AG04449 (cell line): ENCODE measurements at places on chromosomes 4 and X.

DNA sequence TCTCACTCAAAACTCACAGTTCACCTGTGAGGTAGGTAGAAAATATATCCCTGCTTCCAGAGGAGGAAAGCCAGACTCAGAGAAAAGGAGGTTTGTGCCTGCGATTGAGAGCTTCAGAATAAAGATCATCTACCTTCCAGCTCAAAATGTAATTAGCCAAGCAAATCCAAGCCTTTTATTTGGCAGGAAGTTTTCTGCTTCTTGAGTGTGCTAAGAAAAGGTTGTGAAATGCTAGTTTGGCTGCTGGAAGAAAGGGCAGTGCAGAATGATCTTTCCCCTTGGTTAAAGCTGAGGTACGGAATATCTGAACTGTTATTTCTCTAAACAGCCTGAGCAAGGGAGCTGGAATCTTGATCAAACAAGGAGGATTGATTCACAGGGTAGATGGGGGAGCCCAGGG is 59.7 kb upstream of the VCX3B start:
- no peak for DNase-seq

DNA sequence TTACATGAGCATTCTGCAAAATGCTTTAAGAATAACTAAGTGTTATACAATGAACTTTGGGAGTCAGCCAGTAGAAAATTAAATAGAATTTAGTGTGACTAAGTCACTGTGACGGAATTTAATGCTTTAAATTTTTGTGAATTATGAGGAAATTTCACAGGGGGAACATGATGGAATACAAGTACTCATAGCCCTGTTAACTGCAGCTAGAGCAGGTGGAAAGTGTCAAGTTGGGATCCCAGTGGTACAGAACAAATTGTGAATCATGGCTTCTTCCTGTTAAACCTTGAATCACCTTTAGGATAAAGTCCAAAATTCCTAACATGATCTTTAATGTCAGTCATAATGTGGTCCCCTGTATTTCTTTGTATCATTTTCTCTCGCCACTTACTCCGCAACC is 212.2 kb upstream of the CENPE start:
- no peak for DNase-seq

DNA sequence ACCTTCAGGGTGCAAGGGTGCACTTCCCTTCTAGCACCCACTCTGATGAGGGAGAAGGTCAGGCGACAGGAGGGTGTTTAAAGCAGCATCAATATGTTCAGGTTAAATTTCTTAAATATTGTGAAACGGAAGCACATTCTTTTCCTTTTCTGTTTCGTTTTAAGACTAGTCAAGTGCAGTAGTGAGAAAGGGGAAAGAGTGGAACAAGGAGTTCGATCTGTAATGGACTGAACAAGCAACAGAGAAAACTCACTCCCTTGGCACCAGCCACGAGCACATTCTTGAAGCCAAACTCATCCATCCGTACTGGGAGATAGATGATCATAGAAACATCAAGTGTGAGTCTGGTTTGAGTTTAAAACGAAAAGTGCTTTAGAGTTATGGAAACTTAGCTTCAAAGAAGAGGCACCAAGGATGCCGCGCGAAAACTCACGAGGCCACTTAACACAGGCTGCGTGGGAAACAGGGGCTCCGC is 815 bp downstream of the FAM53A start:
- DNase-seq = peak; percentile 59

DNA sequence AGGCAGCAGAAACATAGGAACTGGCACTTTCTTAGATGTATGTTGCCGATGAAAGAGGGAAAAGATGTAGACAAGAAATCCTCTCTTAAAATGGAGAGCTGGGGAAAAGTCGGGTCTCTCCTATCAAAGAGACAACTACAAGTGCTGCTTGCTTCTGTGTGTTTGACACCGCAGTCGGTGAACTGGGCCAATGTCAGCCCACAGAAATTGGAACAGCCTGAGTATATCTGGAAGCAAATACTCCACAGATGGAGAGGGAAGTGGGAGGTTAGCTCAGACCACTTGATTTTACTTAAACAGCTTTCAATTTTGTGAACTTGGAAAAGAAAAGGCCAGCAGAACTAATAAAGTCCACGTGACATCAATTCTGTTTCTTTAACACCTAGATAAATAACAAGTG is 230.9 kb upstream of the FAT1 start:
- no peak for DNase-seq

DNA sequence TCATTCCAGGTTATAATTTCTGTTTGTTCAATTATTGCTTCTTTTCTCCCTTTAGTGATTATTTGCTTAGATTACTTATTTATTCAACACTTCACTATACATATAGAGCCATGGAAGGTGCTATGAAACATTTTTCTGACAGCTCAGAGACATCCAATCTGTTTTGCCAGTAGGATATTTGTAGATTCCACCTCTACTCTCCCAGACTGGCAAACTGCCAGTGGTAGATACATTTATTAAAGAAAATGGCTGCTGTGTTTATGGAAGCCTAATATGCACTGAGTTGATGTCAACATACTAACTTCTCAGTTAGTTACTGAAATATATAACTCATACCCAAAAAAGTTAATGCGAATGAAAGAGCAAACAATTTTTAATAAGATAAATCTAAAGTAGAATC is 348.6 kb downstream of the TRAM1L1 start:
- DNase-seq = no peak

- DNase-seq = no peak
These were observed 303.0 kb upstream of the GALNT7 start for GRCh38 chr4:172865531-172866127.

DNA sequence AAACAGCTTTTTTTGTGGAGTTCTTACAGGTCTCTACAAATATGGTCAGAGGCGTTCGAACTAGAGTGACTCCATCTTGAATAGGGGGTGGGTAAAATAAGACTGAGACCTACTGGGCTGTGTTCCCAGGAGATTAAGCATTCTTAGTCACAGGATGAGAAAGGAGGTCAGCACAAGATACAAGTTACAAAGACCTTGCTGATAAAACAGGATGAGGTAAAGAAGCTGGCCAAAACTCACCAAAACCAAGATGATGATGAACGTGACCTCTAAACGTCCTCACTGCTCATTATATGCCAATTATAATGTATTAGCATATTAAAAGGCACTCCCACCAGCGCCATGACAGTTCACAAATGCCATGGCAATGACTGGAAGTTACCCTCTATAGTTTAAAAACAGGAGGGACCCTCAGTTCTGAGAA is 42.8 kb upstream of the SPP1 start:
- no peak for DNase-seq

DNA sequence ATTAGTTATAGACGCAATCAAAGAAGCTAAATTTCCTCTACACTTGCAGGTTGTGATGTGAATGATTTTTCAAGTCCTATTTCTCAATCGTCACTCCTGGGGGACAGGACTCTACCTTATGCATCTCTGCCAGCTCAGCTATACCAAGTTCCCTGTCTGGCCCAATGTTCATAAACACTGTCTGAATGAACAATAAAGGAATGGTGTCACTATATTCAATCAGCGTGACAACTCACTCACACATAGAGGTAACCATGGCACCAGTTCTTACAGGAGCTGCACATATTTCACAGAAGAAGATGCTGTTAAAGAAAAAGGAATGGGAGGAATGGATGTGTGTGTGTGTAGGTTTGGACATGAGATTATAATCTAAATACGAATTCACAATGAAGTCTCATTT is 280.6 kb downstream of the PPP1R2C start:
- no peak for DNase-seq

DNA sequence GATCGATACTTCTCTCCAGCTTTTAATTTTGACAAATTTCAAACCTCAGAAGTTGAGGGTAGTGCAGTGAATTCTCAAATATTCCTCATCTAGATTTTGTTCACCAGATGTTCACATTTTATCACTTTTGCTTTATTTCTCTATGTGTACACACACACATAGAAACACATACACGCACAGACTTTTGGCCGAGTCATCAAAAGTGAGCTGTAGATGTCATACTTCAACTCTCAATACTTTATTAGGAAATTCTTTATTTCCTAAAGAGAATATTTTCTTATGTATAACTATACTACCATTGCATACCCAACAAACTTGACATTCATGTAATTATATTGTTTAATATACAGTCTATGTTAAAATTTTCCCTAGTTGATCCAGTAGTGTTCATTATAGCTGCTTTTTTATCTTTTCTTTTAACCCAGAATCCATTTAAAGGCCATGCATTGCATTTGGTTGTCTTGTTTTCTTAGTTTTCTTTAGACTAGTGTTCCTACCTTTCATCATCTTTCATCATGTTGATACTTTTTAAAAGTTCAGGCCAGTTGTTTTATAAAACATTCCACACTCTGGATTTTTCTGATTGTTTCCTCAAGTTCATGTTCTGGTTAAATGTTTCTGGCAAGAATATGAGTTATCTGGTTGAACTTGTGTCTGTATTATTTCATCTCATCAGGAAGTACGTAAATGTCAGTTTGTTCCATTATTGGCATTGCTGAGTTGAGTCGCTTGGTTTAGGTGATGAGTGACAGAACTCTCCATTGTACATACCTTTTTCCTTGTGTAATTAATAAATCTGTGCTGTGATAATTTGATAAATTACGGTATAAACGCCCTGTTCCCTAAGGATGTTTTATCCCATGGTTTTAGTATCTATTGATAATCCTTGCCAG is 94.1 kb upstream of the TLR2 start:
- no peak for DNase-seq

- DNase-seq = no peak
These were observed 557.7 kb downstream of the RAB28 start for GRCh38 chr4:12926189-12927066.

DNA sequence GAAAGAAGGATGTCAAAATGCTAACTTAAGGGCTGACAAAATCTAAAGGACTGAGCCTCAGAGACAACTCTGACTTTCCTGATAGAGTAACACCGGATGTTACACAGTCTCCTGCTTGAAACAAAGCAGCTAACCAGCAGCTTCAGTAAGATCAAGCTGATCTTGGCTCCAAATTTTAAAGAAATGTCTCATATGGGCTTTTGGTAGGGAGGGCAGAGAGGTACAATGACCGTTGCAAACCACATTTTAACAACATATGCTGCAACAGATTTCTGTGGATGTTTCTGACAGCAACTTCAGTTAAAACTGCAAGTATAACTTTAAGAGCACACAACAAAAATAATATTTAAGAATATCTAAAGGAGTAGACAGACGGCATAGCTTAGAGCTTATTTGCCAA is 9.1 kb downstream of the RPGR start:
- no peak for DNase-seq

DNA sequence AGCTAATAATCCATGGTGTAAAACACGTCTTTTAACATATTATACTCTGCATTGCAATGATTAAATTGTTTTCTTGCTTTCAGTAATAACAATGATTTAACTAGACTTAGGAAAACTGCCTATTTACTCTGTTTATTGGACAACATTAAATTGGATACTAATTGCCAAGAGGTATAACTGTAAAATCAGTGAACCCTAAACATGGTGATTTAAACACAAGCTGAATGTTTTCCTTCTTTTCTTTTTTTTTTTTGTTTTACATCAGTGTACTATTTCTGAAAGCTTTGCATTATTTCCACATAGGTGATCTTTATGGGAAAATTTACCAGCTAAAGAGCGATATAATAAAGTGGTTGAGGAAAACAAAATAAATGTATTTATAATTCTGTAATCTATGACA is 276.7 kb downstream of the PCDH7 start:
- no peak for DNase-seq

- DNase-seq = no peak
These were observed 3.7 kb downstream of the MMRN1 start for GRCh38 chr4:89898304-89898716.

GRCh38 chr4:186693159-186693815 is 30.4 kb downstream of the FAT1 start:
- DNase-seq = peak; percentile 38

- no peak for DNase-seq
These were observed 51.5 kb downstream of the CLDN22 start for GRCh38 chr4:183268556-183268955.

GRCh38 chr4:145545538-145546174 is 64.0 kb downstream of the SMAD1 start:
- peak; percentile 77 for DNase-seq

- no peak for DNase-seq
These were observed 403.9 kb upstream of the SMIM31 start for GRCh38 chr4:164350061-164350460.

- DNase-seq = no peak
These were observed 62.5 kb upstream of the GPR174 start for GRCh38 chrX:79081895-79082512.

GRCh38 chr4:10115797-10116568 is 616 bp downstream of the WDR1 start:
- DNase-seq = no peak

- no peak for DNase-seq
These were observed 73.6 kb upstream of the TBC1D9 start for GRCh38 chr4:140829825-140830224.

- DNase-seq = no peak
These were observed 244.4 kb downstream of the DCLK2 start for GRCh38 chr4:150322646-150323045.

GRCh38 chr4:2796849-2797544 is 4.1 kb downstream of the SH3BP2 start:
- no peak for DNase-seq

GRCh38 chrX:132953354-132953753 is 5.1 kb downstream of the HS6ST2 start:
- DNase-seq = no peak

DNA sequence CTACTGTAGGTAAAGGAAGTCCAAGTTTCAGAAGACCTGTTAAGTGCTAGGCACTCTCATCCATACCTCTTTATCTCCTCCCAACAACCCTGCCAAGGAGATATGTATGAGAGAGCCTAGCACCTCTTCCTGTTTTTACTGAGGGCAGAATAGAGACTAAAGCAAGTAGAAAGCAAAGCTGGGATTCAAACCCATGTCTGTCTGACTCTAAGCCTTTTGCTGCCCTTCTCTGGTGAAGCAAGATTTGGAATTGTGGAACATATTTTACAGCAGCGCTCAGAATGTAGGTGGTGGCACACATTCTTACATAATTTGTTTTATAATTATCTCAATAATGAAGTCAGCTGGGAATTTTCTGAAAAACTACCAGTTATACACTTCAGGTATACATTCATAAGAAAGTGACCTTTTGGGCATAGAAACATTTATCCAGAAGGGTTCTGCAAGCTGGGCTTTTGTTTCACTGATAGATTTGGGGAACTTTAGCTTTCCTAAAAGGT is 41.7 kb downstream of the SEPTIN11 start:
- no peak for DNase-seq

- no peak for DNase-seq
These were observed 26.0 kb downstream of the MANBA start for GRCh38 chr4:102734591-102735385.

GRCh38 chr4:108327642-108328382 is 159.1 kb upstream of the LEF1 start:
- DNase-seq = no peak
